ENCODE measurements at places on chromosomes 1 and 21. TPM values are rescaled to one million over a fixed set of nuclear protein-coding genes. Genes with fewer than 3 reads are reported as not detected.

- H3K27me3 ChIP-seq: peaks cover 3% of the 10 kb centered on the region
- no peak for DNase-seq
- H3K36me3 ChIP-seq: no peaks in the 10 kb centered on the region
- no peak overlapping the region for H3K4me3 ChIP-seq
These were observed 26.1 kb downstream of the SLC6A17 start for GRCh38 chr1:110176299-110176956.

- peak overlapping the region; percentile 45 for H3K4me3 ChIP-seq
- H3K4me1 ChIP-seq: peaks cover 87% of the 10 kb centered on the region
- H3K36me3 ChIP-seq: peaks cover 10% of the 10 kb centered on the region
- H3K27ac ChIP-seq: peak overlapping the region; percentile 92
- H3K27me3 ChIP-seq: no peaks in the 10 kb centered on the region
These were observed 18.0 kb downstream of the KIAA0319L start for GRCh38 chr1:35539073-35539823.

GRCh38 chr1:153081736-153082135, 10.3 kb upstream of the SPRR2B start:
- H3K36me3 ChIP-seq: peaks cover 3% of the 10 kb centered on the region
- no peak overlapping the region for H3K4me3 ChIP-seq
- no peak overlapping the region for H3K27ac ChIP-seq
- H3K27me3 ChIP-seq: peaks cover 20% of the 10 kb centered on the region
- no peak for DNase-seq
- no peaks in the 10 kb centered on the region for H3K4me1 ChIP-seq

DNA sequence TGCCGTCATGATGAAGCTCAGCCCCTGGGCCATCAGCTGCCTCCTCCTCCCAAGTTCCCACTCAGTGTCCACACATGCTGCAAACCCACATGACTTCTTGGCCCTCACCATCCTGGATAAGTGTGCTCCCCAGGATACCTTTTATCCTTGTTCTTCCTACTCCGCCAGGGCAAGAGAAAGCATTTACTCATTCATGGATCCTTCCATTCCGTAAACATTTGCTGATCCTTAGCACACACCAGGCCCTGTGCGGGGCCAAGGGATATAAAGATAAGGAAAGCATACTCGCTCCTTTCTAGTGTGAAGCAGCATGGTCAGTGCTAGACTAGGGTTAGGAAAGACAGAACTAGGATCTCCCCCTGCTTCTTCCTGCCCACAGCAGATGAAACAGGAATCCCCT, 122.1 kb upstream of the HMGB4 start:
- no peak overlapping the region for H3K4me3 ChIP-seq
- no peak overlapping the region for H3K27ac ChIP-seq
- no peaks in the 10 kb centered on the region for H3K4me1 ChIP-seq

- no peaks in the 10 kb centered on the region for H3K36me3 ChIP-seq
- peaks cover 11% of the 10 kb centered on the region for H3K27me3 ChIP-seq
- no peak overlapping the region for H3K4me3 ChIP-seq
- no peak overlapping the region for H3K27ac ChIP-seq
- no peaks in the 10 kb centered on the region for H3K4me1 ChIP-seq
These were observed 69.8 kb downstream of the TNR start for GRCh38 chr1:175673371-175674150.

GRCh38 chr1:234409328-234409727, 36.1 kb downstream of the COA6 start:
- H3K4me1 ChIP-seq: peaks cover 42% of the 10 kb centered on the region
- H3K27me3 ChIP-seq: no peaks in the 10 kb centered on the region
- DNase-seq: peak; percentile 21
- H3K27ac ChIP-seq: peak overlapping the region; percentile 89
- H3K4me3 ChIP-seq: peak overlapping the region; percentile 51
- peaks cover 31% of the 10 kb centered on the region for H3K36me3 ChIP-seq

- DNase-seq: no peak
- no peak within 1 kb of the TSS for H3K4me3 ChIP-seq
- H3K27ac ChIP-seq: no peak within 1 kb of the TSS
These were observed at the start of gene C1QTNF12 for GRCh38 chr1:1246577-1247340. C1QTNF12 (minus strand) TSS chr1:1246722; CDS start chr1:1246690, 32 bp downstream.

Gene OR10Z1
- not detected for total RNA-seq

Gene RNASEL
- 4.0 TPM for total RNA-seq

Gene FCRL2
- total RNA-seq: not detected
